ENCODE measurements at places on chromosomes 7 and 10.

DNA sequence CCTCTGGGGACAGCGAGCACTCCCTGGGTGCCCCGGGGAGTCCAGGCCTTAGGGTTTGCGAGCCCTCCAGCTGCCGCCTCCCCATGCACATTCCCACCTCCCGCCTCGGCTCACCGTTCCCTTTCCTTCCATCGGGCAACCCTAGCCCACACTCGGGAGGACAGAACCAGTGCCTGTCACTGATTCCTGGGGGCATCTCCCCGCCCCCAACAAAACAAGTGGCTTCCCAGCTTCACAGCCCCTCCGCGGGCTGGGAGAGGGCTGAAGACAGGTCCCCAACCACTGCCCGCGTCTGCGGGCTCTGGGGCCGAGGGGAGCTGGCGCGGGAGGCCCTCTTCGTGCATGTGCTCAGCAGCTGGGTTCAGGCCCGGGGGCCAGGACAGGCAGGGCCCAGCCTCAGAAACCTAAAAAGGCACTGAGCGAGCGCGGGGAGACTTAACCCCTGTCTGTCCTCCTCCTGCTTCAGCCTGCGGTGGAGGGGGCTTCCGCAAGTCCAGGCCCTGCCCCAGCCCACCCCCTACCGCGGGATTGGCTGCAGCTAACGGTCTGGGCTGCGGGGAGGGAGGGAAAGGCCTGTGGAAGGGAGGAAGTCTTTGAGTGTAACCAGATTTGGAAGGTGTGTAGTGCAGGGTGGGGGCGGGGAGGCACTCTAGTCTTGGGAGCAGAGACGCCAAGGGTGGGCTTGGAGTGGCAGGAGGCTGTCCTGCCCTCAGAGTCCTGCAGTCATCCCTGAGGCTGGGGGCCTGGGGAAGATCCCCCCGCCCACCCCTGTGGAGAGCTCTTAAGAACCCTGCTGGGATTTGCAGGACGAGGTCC lies 1.2 kb downstream of the FLNC start:
- DNase-seq = no peak

DNA sequence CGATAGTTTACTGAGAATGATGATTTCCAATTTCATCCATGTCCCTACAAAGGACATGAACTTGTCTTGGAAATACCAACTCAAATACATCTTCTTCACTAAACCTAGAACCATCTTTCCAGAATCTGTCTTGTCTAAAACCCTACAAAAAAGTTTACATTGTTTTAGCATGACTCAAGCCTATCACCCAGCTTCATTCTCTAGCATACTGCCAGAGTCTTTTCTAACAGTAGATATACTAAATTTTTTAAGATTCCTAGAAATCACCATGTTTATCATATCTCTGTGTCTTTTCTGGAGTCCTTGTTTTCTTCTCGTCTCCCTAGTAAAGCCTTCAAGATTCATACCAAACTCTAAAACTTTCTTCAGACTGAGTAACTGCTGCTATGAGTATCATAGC lies 129.7 kb downstream of the SEMA3E start:
- DNase-seq = no peak

DNA sequence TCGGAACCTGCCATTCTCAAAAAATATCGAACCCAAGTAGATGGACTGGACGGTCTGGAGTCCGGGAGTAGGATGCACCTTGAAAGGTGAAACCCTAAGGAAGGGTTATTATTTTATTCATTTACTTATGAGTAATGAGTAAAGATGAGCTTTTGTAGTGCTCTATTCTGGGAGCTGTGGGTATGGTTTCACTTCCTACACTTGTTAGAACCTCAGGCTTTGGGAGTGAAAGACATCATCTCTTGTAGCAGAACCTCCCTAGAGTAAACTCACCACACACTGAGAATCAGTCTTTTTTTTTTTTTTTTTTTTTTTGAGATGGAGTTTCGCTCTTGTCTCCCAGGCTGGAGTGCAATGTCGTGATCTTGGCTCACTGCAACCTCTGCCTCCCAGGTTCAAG lies 389.4 kb upstream of the AUTS2 start:
- peak; percentile 11 for DNase-seq

DNA sequence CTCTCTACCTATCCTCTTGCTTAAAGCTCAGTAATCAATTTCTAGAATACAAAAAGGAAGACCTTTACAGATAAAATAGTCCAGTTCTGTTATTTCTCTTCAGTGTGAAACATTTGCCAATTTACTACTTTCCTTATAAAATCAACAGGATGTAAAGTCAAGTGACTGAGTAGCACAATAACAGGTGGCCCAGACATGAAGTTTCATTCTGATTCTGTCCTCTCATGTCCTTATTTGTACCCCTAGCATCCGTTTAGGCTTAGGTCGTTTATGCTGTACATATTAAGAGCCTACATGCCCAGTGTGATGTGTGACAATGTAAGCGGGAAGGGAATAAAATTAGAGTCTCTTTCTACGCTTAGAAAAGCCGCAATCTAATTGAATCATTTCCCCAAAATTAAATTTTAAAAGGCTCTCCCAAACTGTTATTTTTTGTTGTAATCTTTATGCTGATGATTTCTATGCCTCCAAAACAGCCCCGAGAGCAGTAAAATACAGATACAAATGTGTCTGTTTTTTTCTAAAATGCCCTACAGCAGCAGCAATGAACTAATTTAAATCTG lies 29.1 kb downstream of the EPC1 start:
- no peak for DNase-seq

DNA sequence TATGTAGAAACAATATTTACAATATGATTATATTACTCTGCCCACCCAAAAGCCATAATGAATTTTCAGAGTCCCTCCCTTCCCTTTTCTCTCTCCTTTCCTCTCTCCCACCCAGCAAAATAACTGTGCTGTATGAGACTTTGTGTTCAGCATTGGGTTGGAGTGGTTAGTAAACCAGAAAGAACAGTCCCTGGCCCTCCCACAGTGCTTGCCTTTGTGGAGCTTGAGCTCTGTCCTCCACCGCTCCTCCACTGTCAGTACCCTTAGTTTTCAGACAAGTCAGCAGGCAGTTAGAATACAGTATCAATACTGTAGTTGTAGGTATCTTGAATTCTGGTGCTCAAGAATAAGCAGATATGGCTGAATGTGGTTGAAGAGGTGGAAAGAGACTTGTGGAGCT lies 92.7 kb downstream of the CDK14 start:
- no peak for DNase-seq

- DNase-seq = no peak
These were observed 42.1 kb downstream of the EBF3 start for GRCh38 chr10:129921801-129922597.

DNA sequence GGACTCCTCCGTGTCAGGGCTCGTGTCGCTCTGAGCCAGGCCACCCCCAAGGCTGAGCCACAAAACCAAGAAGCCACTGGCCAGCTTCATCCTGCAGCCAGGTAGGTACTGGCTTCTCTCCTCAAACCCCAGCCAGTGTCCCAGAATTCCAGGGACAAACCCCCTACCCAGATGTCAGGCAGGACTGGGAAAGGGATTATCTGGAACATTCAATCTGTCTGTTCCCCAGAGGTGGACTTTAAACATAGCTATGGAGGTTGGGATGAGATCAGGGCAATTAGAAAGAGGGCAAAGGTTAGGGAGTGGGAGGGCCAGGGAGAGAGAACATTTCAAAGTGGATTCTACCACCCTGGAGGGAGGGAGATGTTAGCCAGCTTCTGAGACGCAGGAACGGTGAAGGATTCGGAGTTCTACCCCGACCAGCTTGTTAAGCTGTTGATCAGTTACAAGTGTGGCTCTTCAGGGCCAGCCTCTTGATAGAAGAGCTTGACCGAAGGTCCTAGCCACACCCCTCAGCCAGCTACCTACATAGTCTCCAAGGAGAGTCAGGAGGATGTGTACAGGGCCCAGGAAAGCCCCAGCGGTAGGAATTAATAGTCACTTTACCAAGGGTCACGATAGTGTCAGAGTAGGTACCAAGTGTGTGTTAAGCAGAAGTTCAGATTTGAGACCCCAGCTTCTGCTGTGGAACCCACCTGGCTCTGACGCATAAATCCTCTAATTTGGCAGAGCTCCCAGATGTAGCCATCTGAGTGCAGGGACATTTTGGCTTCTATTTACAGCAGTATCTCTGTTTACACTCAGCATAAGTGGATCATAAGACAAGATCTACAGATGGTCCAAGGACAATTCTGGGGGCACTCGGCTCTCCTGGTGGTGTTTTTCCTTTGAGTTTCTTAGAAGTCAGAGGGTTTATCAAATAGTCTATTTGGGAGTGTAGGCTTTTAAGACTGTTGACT lies at the start of gene PLA2G12B:
Gene PLA2G12B, minus strand, starts transcription at position 211 of the 959 bp plus-strand sequence. Its CDS starts 121 bp downstream, at position 90.
- DNase-seq = no peak

- DNase-seq = no peak
These were observed 56.4 kb upstream of the HABP2 start for GRCh38 chr10:113496111-113497109.

DNA sequence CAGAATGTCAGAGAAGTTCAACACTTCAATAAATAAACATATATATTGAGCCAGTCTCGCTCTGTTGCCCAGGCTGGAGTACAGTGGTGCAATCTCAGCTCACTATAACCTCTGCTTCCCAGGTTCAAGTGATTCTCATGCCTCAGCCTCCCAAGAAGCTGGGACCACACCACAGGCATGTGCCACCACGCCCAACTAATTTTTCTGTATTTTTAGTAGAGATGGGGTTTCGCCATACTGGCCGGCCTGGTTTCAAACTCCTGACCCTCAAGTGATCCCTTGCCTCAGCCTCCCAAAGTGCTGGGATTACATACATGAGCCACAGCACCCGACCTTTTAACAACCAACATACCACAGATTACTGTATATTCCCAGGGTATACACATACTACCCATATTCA lies 134.2 kb downstream of the JMJD1C start:
- DNase-seq = no peak

GRCh38 chr10:4176500-4177281 lies 391.7 kb upstream of the KLF6 start:
- peak; percentile 27 for DNase-seq

DNA sequence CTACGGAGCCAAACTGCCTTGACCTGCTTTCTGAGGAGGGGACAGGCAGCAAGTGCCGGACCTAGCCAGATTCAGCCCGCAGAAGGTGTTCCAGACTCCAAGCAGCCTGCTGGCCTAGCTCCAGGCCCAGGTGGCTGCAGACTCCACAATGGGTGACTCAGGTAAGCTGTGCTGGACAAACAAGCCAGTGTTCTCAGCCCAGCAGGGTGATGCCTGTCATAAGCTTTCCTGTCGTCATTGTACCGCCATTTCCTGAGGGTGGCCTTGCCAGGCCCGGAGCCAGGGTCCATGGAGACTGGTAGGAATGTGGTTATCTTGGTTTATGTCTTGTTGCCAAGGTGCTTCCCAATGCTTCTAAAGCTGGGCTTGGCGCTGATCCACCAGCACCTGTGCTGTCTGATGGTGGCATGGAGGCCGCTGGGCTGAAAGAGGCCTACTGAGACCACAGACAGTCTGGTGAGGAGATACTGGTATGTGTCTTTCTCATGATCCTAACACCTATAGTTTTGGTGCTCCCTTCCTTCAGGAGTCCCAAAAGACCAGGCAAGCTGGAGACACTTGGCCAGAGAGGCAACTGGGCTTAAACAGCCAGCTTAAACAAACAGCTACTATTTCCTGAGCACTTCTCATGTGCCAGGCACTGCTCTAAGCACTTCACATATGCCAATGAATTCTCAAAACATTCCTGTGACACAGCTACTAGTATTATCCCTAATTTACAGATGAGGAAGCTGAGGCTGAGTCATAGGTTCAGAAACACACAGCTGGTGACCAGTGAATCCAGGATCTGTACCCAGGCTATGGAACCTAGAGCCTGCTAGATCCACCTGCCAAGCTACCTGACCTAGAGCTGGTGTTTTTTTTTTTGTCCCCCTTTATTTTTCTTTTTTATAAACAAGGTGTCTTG lies 42.0 kb downstream of the ZC3HC1 start:
- DNase-seq = peak; percentile 60

GRCh38 chr7:131225619-131226513 lies 101.8 kb upstream of the MKLN1 start:
- no peak for DNase-seq

DNA sequence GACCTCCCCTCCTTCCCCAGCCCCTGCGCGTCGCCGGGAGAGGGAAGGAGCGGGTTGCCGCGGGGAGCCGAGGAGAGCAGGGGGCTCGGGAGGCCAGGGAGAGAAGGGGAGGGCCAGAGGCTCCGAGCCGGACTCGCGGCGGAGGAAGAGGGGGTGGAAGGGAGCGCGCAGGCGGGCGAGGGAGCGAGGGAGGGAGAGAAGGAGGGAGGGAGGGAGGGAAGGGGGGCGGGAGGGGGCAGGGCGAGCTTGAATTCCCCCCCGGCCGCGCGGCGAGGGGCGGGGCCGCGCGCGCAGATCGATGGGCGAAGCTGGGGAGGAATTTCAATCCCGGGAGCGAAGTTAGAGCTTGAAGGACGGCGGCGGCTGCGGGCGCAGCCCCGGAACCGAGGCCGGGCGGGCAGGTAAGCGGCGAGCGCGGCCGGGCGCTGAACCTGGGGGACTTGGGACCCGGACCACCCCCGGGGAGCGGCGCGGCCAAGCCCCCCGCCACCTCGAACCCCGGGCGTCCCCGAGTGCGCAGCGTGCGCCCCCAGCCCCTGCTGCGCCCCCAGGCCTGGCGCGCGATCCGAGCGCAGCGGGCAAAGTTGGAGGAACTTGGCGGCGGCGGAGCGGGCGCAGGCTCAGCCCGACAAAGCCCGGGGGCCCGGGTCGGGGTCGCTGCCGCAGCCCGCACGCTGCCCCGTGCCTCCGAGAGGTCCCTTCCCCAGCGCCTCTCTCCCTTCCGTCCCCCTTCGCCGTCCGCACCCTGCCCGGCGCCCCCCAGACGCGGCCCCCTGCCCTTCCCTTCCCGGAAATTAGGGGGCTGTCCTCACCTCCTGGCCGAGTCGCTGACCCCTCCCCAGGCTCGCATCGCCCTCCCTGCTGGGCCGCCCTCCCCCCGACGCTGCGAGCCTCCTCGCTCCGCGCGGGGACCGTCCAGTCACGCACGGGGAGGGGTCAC lies at the start of gene ELFN1:
Gene ELFN1, plus strand, starts transcription at position 324 of the 940 bp plus-strand sequence. CDS start 74,320 bp downstream, outside the sequence.
- DNase-seq = no peak

GRCh38 chr7:96400518-96400917 lies 78.6 kb upstream of the SLC25A13 start:
- no peak for DNase-seq

DNA sequence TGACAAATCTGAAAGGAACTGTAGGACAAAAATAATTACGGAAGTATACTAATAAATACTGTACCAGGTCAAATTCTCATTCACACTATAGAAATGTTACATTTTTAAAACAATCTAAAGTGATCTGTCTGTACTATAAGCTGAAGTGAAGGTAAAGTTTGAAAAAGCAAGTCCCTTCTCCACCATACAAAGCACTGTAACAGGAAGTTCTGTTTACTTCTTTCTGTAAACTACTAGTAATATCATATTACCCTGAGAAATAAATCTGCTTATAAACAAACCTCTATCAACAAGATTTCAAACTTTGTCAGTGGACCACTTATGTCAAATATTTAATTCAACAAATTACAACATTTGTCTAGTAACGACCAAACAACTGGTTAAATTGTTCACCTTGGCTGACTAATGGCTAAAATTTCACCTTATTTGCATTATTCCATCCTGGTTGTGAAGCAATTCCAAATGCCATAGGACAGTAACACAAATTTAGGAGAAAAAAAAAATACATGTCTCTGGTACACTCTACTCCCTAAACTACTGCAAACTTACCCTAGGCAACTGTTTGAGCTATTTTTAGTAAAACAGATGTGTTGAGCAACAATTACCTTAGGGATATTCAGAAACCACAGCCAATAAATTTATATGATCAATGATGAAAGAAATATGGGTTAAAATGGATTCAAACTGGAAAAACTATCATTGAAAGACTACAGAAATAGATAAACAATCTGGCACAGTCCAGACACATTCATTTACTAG lies 126.0 kb downstream of the NRBF2 start:
- no peak for DNase-seq

GRCh38 chr10:113520690-113521474 lies 32.0 kb upstream of the HABP2 start:
- DNase-seq = peak; percentile 74
